H54 (cell line): ENCODE measurements at places on chromosomes 4 and X.
A peak's percentile ranks its signal among the peaks of the same experiment; 100 is the strongest.

- DNase-seq = no peak
Observed at GRCh38 chr4:162038112-162038511, 125.7 kb downstream of the FSTL5 start.

- DNase-seq = no peak
Observed at GRCh38 chrX:11363069-11363594, 69.9 kb downstream of the AMELX start.

DNA sequence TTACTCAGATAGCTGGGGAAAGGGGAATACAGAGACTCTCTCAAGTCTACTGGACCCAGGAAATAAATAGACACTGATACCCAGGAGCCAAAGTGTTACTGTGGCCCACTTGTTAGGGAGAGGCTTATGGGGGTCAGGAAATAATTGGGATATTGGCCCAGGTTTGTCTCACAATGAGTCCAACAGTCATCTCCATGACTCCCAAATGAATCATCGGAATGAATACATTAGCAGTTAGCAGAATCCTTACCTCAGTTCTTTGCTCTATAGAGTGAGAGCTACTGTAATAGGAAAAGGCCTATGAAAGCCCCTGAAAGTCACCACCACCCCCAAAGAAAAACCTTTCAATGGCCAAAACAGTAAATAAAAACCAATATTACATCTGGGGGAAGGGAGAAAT, 42.4 kb upstream of the ARHGEF6 start:
- DNase-seq = peak; percentile 16

DNA sequence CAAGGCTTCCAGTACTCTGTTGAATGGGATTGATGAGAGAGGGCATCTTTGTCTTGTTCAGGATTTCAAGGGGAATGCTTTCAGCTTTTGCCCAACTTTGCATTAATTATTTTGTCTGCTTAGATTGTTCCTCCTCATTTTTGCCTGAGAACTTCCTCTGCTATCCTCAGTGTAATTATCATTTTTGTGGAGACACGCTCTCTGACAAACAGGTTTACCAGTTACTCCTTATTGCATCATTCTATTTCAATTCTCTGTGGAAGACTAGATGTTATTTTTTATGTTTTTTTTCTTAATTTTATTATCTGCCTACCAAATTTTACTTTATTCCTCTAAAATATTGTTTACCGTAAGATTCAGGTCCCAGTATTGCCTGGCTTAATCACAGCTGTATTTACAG, 349.2 kb downstream of the ADGRL3 start:
- no peak for DNase-seq

DNA sequence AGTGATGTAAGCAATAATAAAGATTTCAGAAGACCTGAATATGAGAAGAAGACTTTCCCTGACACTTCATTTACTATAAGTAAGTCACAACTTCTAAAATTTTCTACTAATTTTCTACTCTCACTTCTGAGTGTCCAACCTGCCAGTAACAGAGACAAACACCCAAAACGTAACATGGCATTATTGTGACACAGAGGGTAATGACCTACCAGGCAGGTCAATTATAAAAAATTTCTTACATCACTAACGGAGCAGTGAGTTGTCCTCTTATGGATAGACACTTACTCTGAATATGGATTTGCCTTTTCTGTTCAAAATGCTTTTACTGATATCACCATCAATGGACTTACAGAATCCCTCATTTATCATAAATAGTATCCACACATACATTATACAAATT, 405.9 kb upstream of the MAGEB16 start:
- no peak for DNase-seq

- no peak for DNase-seq
Observed at GRCh38 chrX:25383196-25383595, 367.4 kb upstream of the ARX start.

- no peak for DNase-seq
Observed at GRCh38 chrX:39047174-39047573, 245.9 kb downstream of the MID1IP1 start.

GRCh38 chr4:100641336-100641735, 123.5 kb upstream of the EMCN start:
- DNase-seq = no peak

GRCh38 chr4:7134737-7135388, 57.5 kb upstream of the SORCS2 start:
- peak; percentile 66 for DNase-seq

- no peak for DNase-seq
Observed at GRCh38 chr4:65502131-65502701, 168.1 kb downstream of the EPHA5 start.

- DNase-seq = no peak
Observed at GRCh38 chr4:56607926-56608325, 73.2 kb downstream of the HOPX start.

DNA sequence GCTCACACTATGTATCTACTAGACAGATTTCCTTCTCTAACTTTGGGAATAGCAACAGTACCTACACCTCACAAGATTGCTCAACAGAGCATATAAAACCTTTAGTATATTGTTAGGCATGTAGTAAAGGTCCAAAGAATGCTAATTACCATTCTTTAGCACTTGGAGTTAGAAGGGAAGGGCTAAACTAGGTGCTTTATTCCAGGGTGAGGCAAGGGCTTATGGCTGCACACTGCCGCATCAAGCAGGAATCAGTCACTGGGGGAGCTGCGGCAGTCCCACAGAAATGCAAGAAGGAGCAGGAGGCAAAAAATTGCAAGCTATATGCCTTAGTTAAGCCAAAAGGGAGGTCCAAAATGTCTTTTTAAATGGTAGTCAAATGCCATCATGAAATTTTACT, 162.7 kb downstream of the PPP3CA start:
- DNase-seq = no peak

GRCh38 chr4:89653012-89653411, 183.9 kb downstream of the SNCA start:
- DNase-seq = no peak

DNA sequence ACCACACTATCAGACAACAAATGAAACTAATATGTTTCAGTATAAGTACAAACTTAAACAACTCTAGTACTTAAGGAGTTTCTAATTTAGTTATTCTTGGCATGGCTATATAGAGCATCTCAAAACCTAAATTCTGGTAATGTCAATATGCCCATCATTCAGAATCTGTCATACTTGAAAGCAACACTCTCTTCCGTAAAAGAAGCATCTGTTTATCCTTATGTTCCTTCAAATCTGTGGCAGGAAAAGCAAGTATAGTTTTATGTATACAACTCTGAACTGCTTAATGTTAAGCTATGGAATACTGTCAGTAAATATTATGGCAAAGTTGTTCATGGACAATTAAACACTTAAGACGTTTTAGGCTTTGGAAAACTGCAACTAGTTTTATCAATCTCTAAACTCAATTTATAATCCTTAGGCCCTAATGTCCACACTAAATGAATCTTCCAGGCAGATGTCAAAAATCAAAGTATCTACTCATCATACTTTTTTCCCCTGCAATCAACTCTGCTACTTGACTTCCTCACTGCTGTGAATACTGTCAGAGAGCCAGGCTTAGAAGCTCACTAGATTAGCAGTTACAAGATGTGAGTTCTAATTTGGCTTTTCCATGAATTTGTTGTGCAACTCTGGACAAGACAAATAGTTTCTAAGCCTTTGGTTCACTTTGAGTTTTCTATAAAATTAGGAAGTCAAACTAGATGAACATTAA, 109.4 kb downstream of the SCLT1 start:
- DNase-seq = no peak

- DNase-seq = no peak
Observed at GRCh38 chr4:71453531-71453930, 114.7 kb downstream of the SLC4A4 start.

DNA sequence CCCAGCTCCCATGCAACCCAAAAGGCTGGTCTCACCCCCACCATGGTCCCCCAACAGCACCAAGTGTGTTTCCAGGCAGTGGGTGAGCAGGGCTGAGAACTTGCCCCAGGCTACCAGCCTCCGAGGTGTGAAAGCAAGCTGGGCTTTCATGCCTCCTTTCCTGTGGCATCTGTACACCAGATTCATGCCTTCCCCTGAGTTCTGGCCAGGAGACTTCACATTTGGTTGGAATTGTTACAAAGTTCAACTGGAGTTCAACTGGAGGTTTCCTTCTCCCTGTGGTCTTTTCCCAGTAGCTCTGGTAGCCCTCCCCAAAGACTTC, 77.6 kb upstream of the RAB40AL start:
- DNase-seq = no peak

- no peak for DNase-seq
Observed at GRCh38 chr4:47791965-47792364, 45.9 kb downstream of the CORIN start.
